ENCODE measurements at places on chromosomes 7 and 10. TPM values are rescaled to one million over a fixed set of nuclear protein-coding genes. Genes with fewer than 3 reads are reported as not detected.

The RNF32 gene
- 1.7 TPM for total RNA-seq

The INMT gene
- total RNA-seq = 1.5 TPM

The NANOS1 gene
- total RNA-seq = 9.1 TPM

The COBL gene
- not detected for total RNA-seq

The SCIN gene
- 1.6 TPM for total RNA-seq

The HOXA13 gene
- total RNA-seq = not detected

The PAPOLB gene
- 0.10 TPM for total RNA-seq

Data from osteocyte (in vitro differentiated cells).